ENCODE measurements at places on chromosomes 5 and 9. TPM values are rescaled to one million over a fixed set of nuclear protein-coding genes. Genes with fewer than 3 reads are reported as not detected.
A peak's percentile ranks its signal among the peaks of the same experiment; 100 is the strongest.

Gene CARD19
- total RNA-seq = 18.8 TPM

Gene FANCC
- total RNA-seq = 17.0 TPM

Gene FSTL4
- total RNA-seq = 5.0 TPM

Gene IGIP
- total RNA-seq = 2.5 TPM

Gene GRM6
- not detected for total RNA-seq

Gene FGF10
- 0.44 TPM for total RNA-seq

Gene POLR3G
- total RNA-seq = 16.4 TPM

Gene SHB
- 31.1 TPM for total RNA-seq

Gene LYRM7
- 8.8 TPM for total RNA-seq

Gene SPINK1
- not detected for total RNA-seq

Gene LPAR1
- 5.9 TPM for total RNA-seq

- H3K4me3 ChIP-seq = no peak overlapping the region
- H3K27ac ChIP-seq = no peak overlapping the region
- no peaks in the 10 kb centered on the region for H3K36me3 ChIP-seq
- H3K27me3 ChIP-seq = no peaks in the 10 kb centered on the region
- peaks cover 15% of the 10 kb centered on the region for H3K4me1 ChIP-seq
Measured at GRCh38 chr5:118491351-118491750, 497.0 kb downstream of the DTWD2 start.

DNA sequence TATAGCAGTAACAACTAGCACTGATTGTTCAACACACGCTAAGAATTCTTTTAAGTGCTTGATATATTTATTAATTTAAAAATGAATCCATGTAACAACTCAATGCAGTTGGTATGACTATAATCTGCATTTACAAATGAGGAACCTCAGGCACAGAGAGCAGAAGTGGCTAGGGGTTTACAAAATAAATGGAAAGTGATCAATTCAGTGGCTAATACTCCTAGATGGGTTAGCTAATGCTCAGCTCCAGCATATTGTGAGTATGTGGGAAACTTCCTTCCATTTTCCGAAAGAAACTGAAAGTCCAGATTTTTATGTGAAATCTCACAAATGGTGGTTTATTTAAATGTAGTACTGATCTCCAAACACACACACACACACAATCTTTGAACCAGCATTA lies 128.0 kb downstream of the RFX3 start:
- H3K27me3 ChIP-seq = no peaks in the 10 kb centered on the region
- H3K27ac ChIP-seq = no peak overlapping the region
- no peaks in the 10 kb centered on the region for H3K36me3 ChIP-seq
- no peak overlapping the region for H3K4me3 ChIP-seq
- DNase-seq = no peak

DNA sequence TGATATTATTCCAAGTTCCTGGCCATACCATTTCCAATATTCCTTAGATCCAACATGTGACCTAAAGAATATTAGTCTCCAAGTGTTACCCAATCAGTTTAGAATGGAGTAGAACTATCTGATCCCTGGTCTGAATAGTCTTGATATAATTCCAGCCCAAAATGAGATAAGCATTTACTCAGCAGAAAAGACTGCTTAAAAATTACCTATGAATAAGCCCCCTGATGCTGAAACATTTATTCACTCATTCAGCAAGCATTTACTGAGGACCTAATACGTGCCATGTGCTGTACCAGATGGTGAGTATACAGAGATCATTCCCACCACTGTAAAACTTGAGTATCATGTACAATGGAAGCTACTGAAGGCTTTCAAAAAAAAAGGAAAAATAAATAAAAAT lies 157.0 kb downstream of the FAM114A2 start:
- no peak for DNase-seq
- peaks cover 4% of the 10 kb centered on the region for H3K4me1 ChIP-seq
- H3K27ac ChIP-seq = no peak overlapping the region
- no peaks in the 10 kb centered on the region for H3K36me3 ChIP-seq

GRCh38 chr9:83032065-83032625 lies 30.8 kb downstream of the RASEF start:
- H3K27ac ChIP-seq = no peak overlapping the region
- no peaks in the 10 kb centered on the region for H3K36me3 ChIP-seq
- no peaks in the 10 kb centered on the region for H3K27me3 ChIP-seq
- H3K4me1 ChIP-seq = no peaks in the 10 kb centered on the region
- DNase-seq = no peak
- H3K4me3 ChIP-seq = no peak overlapping the region

GRCh38 chr5:7850395-7851239 lies at the start of gene CFAP90:
TSS of gene CFAP90 (minus strand) at chr5:7851133. CDS start at chr5:7851021, 112 bp downstream.
- H3K27me3 ChIP-seq = peaks cover 42% of the 10 kb centered on the region
- H3K27ac ChIP-seq = peak within 1 kb of the TSS; percentile 72
- DNase-seq = peak; percentile 98
- no peaks in the 10 kb centered on the region for H3K4me1 ChIP-seq

DNA sequence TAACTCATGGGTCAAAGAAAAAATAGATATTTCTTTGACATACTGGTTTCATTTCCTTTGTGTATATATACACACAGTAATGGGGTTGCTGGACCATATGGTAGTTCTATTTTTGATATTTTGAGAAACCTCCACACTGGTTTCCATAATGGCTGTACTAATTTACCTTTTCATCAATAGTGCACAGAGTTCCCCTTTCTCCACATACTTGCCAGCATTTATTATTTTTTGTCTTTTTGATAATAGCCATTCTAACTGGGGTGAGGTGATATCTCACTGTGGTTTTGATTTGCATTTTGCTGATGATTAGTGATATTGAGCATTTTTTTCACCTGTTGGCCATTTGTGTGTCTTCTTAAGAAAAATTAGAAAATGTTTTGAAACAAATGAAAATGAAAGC lies 78.4 kb upstream of the CKMT2 start:
- H3K27me3 ChIP-seq = no peaks in the 10 kb centered on the region
- H3K27ac ChIP-seq = no peak overlapping the region
- H3K4me3 ChIP-seq = no peak overlapping the region
- DNase-seq = no peak
- H3K4me1 ChIP-seq = peaks cover 3% of the 10 kb centered on the region
- H3K36me3 ChIP-seq = no peaks in the 10 kb centered on the region

DNA sequence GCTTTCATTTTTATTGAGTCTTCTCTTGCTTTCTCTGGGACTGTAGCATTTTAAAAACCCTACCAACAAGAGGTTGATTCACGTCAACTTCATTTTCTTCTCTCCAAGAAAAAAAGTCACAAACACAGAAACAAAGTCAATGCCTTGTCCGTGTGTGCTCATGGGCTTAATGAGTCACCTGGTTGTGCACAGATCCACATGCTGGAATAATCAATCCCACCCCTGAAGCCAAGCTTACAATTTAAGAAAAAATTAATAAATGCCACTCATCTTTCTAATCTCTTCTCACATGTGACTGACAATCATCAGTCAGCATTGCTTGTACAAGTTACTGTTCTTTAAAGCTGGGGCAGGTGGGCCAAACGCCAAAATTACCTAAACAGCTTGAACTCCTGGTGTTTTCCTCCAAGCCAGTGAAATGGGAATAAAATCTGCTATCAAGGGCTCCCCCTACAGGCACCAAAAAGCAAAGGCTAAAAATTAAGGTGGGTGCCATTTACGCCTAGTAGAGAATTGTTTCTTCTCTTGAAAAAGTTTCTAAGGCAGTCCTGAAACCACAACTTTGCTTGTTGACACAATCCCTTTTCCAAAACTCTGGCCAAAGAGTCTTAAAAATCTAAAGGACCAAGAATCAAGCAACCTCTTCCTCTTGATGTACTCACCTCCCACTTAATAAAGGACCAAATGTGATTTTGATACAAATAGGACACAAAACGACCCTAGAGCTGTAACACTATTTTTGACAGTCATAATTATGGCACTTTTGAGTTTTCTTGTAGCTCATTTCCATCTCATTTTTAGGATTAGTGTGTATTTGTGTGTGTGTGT lies 21.3 kb downstream of the TRMO start:
- H3K27me3 ChIP-seq = no peaks in the 10 kb centered on the region
- H3K27ac ChIP-seq = no peak overlapping the region
- peak; percentile 49 for DNase-seq
- no peaks in the 10 kb centered on the region for H3K4me1 ChIP-seq

- no peak overlapping the region for H3K4me3 ChIP-seq
- H3K27me3 ChIP-seq = no peaks in the 10 kb centered on the region
- no peak overlapping the region for H3K27ac ChIP-seq
- no peaks in the 10 kb centered on the region for H3K36me3 ChIP-seq
- DNase-seq = no peak
Measured at GRCh38 chr5:107779437-107779836, 108.7 kb upstream of the EFNA5 start.

- no peak overlapping the region for H3K4me3 ChIP-seq
- no peaks in the 10 kb centered on the region for H3K4me1 ChIP-seq
- H3K27me3 ChIP-seq = no peaks in the 10 kb centered on the region
- no peak overlapping the region for H3K27ac ChIP-seq
- no peaks in the 10 kb centered on the region for H3K36me3 ChIP-seq
Measured at GRCh38 chr5:172782169-172783039, 11.4 kb upstream of the DUSP1 start.

DNA sequence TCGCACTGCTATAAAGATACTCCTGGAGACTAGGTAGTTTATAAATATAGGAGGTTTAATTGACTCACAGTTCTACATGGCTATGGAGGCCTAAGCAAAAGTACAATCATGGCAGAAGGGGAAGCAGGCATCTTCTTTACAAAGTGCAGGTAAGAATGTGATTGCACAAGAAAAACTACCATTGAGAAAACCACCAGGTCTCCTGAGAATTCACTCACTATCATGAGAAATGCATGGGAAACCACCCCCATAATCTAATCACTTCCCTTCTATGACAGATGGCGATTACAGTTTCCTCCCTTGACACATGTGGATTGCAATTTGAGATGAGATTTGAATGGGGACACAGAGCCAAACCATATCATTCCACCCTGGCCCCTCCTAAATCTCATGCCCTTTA lies 121.2 kb upstream of the ST8SIA4 start:
- H3K27me3 ChIP-seq = no peaks in the 10 kb centered on the region
- H3K4me3 ChIP-seq = peak overlapping the region; percentile 12
- no peaks in the 10 kb centered on the region for H3K4me1 ChIP-seq
- DNase-seq = no peak

GRCh38 chr9:1231998-1232919 lies 182.1 kb downstream of the DMRT2 start:
- no peak for DNase-seq
- H3K36me3 ChIP-seq = no peaks in the 10 kb centered on the region
- H3K27me3 ChIP-seq = no peaks in the 10 kb centered on the region
- H3K4me3 ChIP-seq = no peak overlapping the region
- no peak overlapping the region for H3K27ac ChIP-seq

DNA sequence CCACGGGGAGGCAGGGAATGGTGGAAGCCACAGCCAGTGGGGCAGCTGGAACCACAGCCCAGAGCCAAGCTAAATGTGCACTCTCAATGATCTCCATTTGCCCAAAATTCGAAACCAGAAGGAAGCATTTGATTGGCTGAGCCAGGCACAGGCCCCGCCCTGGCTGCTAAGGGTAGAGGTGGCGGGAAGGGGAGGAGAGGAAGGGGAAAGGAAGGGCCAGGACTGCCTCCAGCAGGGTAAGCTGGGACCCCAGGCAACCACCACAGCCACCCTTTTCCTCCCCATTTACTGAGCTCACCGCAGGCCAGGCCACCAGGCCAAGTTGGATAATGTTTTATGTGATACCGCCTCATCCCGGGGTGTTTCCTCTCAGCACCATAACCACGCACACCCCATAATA lies 100.3 kb upstream of the RAPGEF1 start:
- no peak overlapping the region for H3K27ac ChIP-seq
- no peak overlapping the region for H3K4me3 ChIP-seq
- no peaks in the 10 kb centered on the region for H3K4me1 ChIP-seq
- H3K27me3 ChIP-seq = no peaks in the 10 kb centered on the region

GRCh38 chr5:139896718-139897117 lies 101.1 kb downstream of the PSD2 start:
- peak; percentile 34 for DNase-seq
- no peak overlapping the region for H3K4me3 ChIP-seq
- H3K27ac ChIP-seq = no peak overlapping the region
- peaks cover 88% of the 10 kb centered on the region for H3K27me3 ChIP-seq

DNA sequence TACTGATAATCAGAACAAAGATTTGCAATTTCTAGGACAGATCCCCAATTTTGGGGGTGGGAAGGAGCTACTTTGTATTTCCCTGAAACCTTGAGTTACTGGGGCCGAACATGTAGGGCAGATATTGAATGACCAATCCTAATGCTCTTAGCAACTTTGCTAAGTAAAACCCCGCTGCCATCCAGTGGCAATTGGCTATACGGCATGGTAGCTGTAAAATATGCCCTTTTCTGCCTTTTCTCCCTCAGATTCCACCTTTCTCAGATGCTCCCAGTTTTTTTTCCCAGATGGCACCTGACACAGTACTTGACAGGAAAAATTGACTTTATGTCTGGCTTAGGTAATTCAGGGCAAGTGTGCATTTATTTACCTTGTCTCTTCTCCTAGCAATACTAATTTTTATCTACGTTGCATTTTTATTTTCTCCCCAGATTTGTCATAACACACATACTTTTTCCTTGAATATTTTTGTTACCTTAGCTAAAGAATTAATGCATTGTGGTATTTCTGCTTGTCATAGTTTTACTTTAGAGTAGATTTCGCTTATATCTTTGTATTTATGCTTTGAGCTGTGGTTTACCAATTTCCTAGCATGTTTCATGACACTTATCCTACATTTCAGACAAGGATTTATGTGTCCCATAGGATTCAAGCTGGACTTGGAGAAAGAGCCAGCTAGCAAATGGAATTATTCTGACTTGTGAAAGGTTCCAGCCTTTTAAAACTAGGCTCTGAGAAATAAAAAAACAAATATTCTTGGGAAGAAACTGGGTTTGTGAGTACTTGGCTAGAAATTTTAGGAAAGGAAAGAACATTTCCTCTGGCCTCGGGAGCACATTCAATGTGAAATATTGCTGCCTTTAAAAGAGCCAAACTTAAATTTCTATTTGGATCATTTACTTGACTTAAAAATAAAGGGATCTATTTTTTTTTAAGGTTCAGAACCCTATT lies 37.4 kb downstream of the PIK3R1 start:
- no peaks in the 10 kb centered on the region for H3K36me3 ChIP-seq
- peaks cover 19% of the 10 kb centered on the region for H3K4me1 ChIP-seq
- H3K27ac ChIP-seq = no peak overlapping the region
- no peak overlapping the region for H3K4me3 ChIP-seq
- no peaks in the 10 kb centered on the region for H3K27me3 ChIP-seq
- DNase-seq = peak; percentile 84

DNA sequence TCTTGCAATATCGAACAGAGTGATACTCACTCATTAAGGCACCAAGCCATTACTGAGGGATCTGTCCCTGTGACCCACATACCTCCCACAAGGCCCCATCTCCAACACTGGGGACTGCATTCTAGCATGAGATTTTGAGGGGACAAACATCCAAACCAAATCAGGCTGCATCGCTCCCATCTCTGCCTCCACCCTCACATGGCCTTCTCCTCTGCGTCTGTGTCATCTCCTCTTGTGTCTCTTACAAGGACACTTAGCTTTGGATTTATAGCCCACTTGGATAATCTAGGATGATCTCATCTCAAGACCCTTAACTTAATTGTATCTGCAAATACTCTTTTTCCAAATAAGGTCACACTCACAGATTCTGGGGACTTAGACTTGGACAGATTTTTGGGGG lies 284.4 kb upstream of the DAP start:
- no peaks in the 10 kb centered on the region for H3K4me1 ChIP-seq
- no peak for DNase-seq
- no peaks in the 10 kb centered on the region for H3K36me3 ChIP-seq
- H3K27ac ChIP-seq = no peak overlapping the region
- H3K4me3 ChIP-seq = no peak overlapping the region

Data from endodermal cell (in vitro differentiated cells).